ENCODE measurements at places on chromosomes 7 and 10. TPM values are rescaled to one million over a fixed set of nuclear protein-coding genes. Genes with fewer than 3 reads are reported as not detected.

The PBLD gene
- 2.5 TPM for total RNA-seq

The DDX21 gene
- total RNA-seq = 68.3 TPM

The WDR86 gene
- not detected for total RNA-seq

The TFPI2 gene
- total RNA-seq = 1.7 TPM

The CTAGE6 gene
- not detected for total RNA-seq

The MBL2 gene
- not detected for total RNA-seq

The SPDYE5 gene
- not detected for total RNA-seq

The LARP4B gene
- 13.4 TPM for total RNA-seq

The EVX1 gene
- total RNA-seq = not detected

The ADAM22 gene
- not detected for total RNA-seq

The HERPUD2 gene
- total RNA-seq = 12.0 TPM

GRCh38 chr10:123147635-123148413 lies at the start of gene HMX2:
HMX2 (plus strand) TSS chr10:123148136; CDS start chr10:123148379, 243 bp downstream.
- peak; percentile 38 for DNase-seq

DNA sequence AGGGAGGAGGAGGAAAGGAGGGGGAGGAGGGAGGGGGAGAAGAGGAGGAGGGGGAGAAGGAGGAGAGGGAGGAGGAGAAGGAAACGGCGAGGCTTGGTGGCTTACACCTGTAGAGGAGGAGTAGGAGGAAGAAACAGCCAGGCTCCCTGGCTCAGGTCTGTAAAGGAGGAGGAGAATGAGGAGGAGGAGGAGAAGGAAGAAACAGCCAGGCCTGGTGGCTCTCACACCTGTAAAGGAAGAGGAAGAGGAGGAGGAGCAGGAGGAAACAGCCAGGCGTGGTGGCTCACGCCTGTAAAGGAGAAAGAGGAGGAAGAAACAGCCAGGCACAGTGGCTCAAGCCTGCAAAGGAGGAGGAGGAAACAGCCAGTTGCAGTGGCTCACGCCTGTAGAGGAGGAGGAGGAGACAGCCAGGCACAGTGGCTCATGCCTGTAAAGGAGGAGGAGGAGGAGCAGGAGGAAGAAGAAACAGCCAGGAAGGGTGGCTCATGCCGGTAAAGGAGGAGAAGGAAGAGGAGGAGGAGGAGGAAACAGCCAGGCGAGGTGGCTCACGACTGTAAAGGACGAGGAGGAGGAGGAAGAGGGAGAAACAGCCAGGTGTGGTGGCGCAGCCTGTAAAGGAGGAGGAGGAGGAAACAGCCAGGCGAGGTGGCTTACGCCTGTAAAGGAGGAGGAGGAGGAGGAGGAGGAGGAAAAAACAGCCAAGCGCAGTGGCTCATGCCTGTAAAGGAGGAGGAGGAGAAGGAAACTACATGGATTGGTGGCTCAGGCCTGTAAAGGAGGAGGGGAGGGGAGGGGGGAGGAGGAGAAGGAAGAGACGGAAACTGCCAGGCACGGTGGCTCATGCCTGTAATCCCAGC lies 14.9 kb upstream of the CRCP start:
- DNase-seq = peak; percentile 80

GRCh38 chr10:51707821-51708424 lies 8.5 kb upstream of the CSTF2T start:
- no peak for DNase-seq

GRCh38 chr7:79624336-79624735 lies 170.9 kb upstream of the MAGI2 start:
- DNase-seq = no peak

DNA sequence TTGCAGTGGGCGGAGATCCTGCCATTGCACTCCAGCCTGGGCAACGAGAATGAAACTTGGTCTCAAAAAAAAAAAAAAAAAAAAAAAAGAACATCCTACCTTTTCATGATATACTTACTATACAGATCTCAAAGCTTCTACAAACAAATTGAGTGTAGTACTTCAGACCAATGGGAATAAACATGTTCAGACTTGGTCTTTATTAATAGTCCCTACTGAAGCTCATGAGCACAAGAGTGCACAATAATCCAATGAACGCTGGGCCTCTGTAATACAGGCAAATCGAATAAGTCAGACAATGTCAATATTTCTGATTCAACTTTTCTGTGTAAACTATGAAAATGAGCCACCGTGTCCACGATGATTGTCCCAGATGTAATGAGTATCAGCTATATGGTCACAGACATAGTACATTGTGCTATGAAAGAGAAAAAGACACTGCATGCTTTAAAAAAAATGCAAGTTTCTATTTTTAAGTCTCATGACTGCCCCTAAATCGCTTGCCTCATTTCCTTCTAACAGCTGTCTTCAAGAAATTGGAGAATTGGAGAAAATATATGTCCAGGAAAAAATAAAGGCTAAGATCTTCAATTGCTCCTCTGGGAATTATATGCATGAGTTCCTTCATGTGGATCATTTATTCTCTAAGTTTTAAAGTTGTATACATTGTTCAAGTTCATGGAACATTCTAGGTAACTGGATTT lies 64.0 kb upstream of the CTTNBP2 start:
- no peak for DNase-seq

GRCh38 chr10:100327007-100327717 lies 2.9 kb downstream of the PKD2L1 start:
- peak; percentile 28 for DNase-seq

- DNase-seq = peak; percentile 62
Observed at GRCh38 chr10:114754445-114755320, 66.9 kb upstream of the FHIP2A start.

DNA sequence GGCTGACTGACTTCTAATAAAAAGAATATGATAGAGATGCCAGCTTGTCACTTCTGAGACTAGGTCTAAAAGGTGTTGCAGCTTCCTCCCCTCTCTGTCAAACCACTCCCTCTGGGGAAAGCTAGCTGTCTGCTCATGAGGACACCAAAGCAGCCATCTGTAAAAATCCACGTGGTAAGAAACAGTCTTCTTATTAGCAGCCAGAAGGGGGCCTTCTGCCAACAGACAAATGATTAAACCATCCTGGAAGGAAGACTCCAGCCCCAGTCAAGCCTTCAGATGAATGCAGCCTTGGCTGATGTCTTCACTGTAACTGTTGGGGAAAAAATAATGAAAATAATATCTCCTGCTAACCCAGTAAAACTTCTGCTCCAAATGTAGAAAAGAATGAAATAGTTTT lies 41.9 kb upstream of the DAGLB start:
- DNase-seq = no peak

- no peak for DNase-seq
Observed at GRCh38 chr10:130396044-130396443, 259.9 kb downstream of the GLRX3 start.

GRCh38 chr10:100038561-100039071 lies 28.9 kb upstream of the DNMBP start:
- DNase-seq = no peak

DNA sequence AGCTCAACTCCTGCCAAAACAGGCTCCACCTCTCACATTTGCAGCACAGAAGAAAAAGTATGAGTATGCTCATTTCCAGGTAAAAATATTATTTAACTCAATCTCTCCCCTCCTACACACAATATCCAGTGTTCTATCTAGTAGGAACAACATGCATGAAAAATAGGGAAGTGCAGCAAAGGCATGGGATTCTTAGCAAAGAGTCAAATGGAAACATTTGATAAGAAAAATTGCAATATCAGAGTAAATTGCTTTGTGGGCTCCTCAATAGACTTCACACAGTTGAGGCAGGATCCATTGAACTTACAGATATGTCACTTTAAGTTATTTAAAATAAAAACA lies 150.9 kb downstream of the ANK3 start:
- DNase-seq = no peak

- DNase-seq = no peak
Observed at GRCh38 chr10:100792574-100792973, 47.2 kb downstream of the PAX2 start.

GRCh38 chr10:124301736-124302135 lies 117.0 kb downstream of the OAT start:
- peak; percentile 15 for DNase-seq

DNA sequence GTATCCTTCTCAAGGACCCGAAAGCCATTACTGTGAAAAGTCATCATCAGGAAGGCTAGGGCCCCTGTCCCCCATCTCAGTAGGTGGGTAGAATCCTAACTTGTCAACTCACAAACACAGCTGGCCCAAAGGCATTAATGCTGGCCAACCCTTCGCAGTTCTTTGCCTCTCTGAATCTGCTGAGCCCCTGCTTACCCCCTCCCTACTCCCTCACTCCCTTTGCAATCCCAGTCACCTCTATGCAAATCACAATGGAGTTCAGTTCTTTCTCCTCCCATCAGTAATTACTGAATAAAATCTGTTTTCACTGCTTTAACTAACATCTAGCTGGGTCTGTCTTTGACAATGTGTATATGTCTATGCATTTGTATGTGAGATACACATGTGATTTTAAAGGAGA lies 38.1 kb upstream of the AOAH start:
- DNase-seq = no peak

- no peak for DNase-seq
Observed at GRCh38 chr10:106734220-106734619, 430.3 kb downstream of the SORCS1 start.

- DNase-seq = peak; percentile 26
Observed at GRCh38 chr7:106598663-106599342, 62.2 kb downstream of the CCDC71L start.

GRCh38 chr7:29401769-29402168 lies 161.9 kb upstream of the PRR15 start:
- no peak for DNase-seq

DNA sequence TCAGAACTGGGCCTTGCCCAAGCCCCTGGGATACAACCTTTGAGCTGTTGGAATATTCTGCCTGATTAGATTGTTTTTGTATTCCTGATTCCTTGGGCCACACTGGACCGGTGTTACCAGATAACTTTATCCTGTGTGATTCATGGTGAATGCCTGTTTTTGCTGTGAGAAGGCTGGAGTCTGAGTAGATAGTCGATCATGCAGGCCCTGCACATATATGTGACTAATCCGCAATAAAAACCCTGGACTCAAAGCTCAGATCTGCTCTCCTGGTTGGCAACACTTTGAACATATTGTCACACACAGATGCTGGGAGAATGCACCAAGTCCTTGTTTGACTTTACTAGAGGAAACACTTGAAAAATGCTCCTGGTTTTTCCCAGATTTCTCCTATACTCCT lies 183.9 kb upstream of the MBL2 start:
- DNase-seq = no peak

- no peak for DNase-seq
Observed at GRCh38 chr7:132087421-132087820, 488.8 kb downstream of the PLXNA4 start.

- DNase-seq = no peak
Observed at GRCh38 chr7:30998180-30998579, 34.4 kb downstream of the GHRHR start.

- no peak for DNase-seq
Observed at GRCh38 chr7:32215697-32216096, 145.5 kb upstream of the PDE1C start.

Measured in MG63 (cell line).